ENCODE measurements at places on chromosomes 3 and 15.

DNA sequence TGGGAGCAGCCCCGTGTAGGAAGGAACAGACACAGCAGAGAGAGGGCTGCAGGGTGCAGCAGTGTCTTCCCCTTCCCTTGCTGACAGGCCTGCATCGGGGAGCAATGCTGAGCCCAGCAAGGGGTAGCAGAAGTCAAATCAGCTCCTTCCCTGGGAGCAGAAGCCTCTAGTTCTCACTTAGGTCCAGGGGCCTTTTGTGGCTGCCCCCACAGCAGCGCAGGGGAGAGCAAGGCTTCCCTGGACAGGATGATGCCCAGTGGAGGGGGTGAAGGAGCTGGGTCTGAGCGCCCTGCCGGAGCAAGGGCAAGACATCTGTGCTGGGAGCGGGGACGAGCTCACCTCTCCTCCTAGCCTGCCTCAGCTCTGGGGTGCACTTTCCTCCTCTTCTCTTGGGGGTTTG is 827 bp downstream of the PLCB2 start:
- no peak for DNase-seq

GRCh38 chr15:101262551-101262950 is 10.7 kb upstream of the CHSY1 start:
- DNase-seq = no peak

DNA sequence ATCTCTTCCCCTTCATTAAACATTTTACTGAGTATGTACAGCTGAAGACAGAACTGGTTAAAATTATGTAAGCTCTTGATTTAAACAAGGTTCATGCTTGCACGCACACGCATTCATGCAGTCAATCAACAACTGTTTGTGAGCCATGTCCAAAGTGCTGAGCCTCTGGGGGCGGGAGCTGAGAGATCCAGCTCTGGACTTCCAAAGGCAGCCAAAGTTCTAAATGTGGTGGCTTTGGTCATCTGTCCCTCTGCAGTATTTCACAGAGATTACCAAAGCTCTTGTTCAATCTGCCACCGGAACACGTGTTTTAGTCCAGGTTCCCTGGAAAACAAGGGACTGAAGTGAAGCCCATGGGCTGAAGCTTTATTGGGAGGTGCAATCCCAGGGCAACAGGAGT is 52.4 kb upstream of the SNRPA1 start:
- no peak for DNase-seq

- DNase-seq = no peak
Measured at GRCh38 chr3:11300970-11301369, 28.8 kb downstream of the ATG7 start.

- no peak for DNase-seq
Measured at GRCh38 chr3:179156775-179157174, 8.6 kb downstream of the PIK3CA start.

GRCh38 chr15:89647191-89647851 is 7.9 kb downstream of the KIF7 start:
- DNase-seq = peak; percentile 25

Measured in activated T-helper 9 cell treated with anti-CD3 and anti-CD28 coated beads, Interleukin-2, amount 50 U/mL, for 16 hours (primary cell).